ENCODE measurements at places on chromosomes 4 and X.

DNA sequence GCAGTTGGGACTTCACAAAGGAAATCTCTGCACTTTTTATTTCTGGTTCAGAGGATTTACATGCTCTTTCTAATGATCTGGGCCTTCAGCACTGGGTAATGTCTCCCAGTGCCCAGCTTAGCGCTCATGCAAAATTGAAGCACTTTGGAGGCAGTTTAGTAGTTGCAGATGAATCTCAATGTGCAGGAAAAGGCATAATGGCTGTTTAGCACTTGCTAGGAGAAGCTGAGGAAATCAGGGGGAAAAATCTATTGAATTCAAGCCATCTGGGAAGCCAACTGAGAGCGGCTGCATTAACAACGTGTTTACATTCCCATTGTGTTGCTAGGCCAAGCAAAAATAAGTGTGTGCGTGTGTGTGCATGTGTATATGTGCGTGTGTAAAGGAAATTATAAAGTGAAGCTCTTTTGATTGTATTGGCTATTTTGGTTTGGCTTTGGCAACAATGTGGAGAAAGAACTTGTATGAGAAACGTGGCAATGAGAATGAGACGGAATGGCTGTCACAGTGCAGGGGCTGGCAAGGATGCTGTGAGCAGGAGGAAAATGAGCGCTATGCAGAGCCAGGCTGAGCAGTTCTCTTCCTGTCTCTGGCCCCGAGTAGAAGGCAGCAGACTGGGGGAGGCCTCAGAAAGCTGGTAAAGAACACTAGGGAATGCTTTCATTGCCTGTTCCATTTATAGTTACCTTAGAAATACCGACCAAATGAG lies 231.5 kb downstream of the UNC5C start:
- no peak for DNase-seq

GRCh38 chr4:152081024-152081423 lies 320.2 kb upstream of the GATB start:
- DNase-seq = no peak

GRCh38 chr4:133162941-133163340 lies 13.8 kb downstream of the PCDH10 start:
- DNase-seq = no peak

DNA sequence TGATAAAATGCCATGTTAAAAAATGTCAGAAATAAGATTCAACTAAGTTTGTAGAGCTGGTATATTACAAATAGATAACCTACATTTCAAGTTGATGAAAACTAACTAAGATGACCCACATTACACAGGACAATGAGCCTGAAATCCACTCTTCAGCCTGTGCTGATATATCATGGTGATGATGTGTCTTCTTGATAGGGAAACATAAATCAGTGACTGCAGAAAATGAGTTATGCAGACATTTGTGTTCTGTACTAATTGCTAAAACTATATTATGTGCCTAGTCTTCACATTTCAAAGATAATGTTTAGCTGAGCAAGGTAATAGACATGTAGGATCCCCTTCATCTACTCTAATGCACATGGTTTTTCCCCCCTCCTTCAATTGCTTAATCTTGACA lies 331.6 kb upstream of the F9 start:
- no peak for DNase-seq

DNA sequence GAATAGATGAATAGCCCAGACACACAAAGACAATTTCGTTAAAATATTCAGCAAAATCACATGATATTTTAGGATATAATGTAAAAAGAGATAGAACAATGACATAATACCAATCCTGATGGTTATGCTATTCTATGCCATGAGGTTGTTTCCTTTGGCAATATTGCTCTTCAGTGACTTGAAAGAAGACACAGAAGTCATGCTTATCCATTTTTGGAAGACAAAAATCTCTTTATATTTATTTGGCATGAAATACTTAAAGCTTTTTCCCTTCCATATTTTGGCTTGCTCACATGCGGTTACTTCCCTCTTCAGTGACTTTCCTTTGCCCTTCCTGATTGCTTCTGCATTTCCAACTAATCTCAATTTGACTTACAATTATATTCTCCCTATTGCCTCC lies 314.8 kb downstream of the IQCM start:
- no peak for DNase-seq

DNA sequence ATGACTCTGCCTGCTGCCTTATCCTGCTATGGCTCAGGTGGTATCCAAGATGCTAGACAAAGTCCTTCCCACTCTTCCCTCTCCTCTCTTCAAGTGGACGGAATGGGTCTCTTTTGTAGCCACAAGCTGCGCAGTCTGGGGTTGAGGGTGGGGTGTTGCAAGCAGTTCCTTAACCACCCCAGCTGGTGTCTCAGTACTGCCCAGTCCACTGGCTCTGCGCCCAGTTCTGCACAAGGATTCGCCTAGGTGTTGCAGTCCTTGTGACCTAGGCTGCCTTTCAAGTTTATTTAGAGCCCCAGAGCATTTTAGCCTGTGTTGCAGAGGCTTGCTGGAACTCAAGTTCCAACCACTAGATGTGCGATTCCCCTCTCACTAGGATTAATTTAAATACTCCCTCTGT lies 120.7 kb downstream of the NEXMIF start:
- no peak for DNase-seq

DNA sequence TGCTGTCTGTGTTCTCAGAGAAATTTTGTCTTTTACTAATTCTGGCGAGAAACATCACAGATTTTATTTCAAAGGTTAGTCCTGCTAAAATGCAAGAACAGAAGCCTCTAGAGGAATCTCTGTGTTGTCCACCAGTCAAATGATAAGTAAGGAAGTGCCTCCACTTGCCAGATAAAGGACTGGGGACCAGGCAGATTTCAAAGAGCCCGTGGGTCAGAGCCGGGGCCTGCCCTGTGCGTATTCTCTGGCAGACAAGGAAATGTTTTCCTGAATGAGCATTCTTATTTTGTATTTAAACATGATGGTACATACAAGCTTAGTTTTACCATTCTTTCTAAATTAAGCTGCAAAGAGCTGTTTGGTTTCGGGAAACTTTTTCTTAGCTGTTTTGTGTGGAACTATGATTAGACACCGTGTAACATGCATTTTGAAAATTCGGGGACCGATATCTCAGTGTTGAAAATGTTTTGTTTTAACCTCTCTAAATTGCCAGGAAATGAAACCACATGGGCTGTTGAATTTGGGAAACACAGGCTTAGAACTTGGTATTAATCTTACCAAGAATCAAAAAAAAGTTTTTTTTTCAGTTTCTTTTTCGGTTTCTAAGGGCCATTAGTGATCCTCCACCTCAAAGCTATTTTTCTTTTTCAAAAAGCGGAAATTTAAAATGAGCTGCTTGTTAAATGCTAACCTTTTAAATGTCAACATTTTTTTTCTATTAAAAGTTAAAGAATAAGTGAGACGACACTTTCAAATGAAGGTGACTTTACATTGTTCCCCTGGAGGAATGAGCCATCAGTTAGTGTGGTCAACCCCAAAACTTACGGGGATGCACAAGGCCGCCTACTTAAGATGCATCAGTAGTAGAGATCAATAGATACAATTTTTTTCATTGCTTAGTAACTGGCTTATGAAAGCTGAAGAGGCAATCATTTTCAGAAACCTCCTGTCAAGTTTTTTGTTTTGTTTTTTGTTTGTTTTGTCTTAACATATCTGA lies 89.6 kb upstream of the MTM1 start:
- no peak for DNase-seq

DNA sequence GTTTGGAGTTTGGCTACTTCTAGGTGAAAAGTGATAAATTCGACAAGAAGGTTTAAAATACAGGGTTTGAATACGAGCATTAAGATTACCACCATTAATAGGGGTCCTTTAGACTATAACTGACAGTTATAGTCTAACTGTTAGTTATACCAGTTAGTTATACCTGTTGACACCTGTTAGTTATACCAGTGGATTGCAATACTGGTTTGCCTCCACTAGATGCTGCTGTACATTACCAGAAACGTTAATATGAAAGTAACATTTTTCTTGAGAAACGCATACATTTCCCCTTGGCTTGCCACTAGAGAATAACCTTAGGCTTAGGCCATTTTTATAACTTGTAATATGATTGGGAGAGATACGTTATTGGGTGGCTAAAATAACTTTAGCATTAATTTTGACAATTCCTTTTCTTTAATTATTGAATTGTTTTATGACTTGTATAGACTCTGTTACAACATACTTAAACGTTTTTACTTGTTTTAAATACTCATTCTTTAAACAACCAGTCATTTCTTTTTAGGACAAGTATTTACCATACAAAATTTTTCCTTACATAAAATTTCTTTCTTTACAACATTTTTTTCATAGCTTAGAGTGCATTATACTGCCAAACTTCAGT lies 911.2 kb downstream of the FSTL5 start:
- no peak for DNase-seq

DNA sequence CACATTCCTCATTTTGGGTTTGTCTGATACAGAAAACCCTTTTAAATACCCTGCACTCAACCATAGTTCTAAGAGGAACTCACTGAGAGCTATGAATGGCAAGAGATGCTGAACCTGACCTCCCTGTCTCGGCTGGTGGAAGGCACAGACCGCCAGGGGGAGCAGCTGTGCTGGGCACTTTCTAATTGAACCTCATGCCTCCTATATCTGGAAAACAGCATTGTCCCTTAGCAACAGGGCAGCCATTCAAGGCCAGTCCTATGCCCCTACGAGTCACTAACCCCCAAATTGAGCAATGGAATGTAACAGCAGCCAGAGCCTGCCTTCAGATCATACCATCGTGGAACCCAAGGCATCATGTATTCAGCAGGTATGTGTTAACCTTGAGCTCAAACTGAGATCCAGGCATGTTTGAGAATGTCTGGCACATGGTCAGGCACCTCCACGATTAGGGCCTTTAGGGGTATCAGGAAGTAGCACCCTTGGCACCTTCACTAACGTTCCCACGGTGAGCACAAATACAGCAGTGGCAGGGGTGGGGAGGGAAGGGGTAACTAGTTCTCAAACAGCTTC lies 5.1 kb downstream of the USP27X start:
- DNase-seq = no peak

GRCh38 chr4:82293304-82293703 lies 80.5 kb downstream of the HNRNPD start:
- DNase-seq = no peak

- DNase-seq = no peak
These were observed 137.2 kb downstream of the MAGEC1 start for GRCh38 chrX:142040906-142041305.

DNA sequence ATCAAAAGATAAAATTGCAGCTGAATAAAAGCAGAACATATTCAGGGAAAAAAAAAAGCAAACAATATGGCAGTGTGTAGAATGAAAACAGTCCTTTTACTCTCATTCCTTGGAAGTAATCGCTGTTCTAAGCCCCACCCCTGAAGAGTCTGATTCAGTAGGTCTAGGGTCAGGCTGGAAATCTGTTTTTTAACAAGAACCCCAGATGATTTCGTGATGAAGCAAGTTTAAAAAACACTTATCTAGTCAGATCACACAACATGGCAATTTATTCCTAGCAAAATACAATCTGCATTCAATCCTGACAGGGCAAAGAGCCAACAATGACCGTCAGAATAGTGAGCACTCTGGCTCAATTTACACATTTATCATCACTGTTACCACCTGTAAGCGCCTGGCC lies 16.1 kb downstream of the FAM120C start:
- DNase-seq = no peak

DNA sequence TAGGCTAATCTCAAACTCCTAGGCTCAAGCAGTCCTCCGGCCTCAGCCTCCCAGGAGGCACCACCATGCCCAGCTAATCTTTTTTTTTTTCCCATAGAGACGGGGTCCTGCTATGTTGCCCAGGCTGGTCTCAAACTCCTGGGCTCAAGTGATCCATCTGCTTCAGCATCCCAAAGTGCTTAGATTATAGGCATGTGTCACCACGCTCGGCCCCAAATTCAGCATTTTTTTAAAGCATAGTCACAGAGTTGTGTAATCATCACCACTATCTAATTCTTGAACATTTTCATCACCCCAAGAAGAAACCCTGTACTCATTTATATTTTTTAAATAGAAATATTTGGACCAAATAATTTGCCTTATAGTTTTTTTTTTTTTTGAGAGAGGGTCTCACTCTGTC lies 10.3 kb downstream of the CENPI start:
- DNase-seq = no peak

- no peak for DNase-seq
These were observed 49.9 kb upstream of the SCRG1 start for GRCh38 chr4:173448608-173449379.

DNA sequence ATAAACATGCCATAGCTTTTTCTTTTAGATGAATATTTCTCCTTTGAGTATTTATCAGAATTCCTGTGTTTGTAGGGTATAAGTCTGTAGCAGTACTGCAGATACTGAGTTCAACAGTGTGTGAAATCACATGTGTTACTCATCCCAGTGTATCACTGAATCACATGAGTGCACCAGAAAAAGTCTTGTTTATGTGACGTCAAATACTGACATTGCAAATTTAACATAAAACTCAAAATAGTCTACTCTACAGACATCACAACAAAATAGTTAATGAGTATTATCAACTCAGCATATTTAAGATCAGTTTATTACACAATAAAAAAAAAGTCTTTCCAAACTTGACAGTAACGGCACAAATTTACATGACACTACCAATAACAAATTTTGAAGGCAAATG lies 221.3 kb downstream of the DCTD start:
- DNase-seq = no peak

DNA sequence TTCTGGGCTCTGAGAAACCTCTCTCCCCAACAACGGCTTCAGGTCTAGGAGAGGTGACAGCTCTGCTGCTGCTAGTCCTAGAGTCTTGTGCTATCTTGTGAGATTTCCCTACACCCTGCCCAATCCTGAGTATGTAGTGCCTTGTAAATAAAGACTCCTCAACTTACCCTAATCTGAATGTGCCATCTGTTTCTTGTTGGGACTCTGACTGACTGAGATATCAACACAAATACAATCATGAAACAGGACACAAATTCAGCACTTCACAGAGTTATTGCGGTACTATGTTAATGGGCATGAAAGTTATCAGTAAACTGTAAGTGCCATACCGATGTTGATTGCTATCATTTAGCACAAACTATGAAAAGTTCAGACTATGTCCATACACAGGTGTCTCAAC lies 529.0 kb upstream of the FTHL17 start:
- no peak for DNase-seq

DNA sequence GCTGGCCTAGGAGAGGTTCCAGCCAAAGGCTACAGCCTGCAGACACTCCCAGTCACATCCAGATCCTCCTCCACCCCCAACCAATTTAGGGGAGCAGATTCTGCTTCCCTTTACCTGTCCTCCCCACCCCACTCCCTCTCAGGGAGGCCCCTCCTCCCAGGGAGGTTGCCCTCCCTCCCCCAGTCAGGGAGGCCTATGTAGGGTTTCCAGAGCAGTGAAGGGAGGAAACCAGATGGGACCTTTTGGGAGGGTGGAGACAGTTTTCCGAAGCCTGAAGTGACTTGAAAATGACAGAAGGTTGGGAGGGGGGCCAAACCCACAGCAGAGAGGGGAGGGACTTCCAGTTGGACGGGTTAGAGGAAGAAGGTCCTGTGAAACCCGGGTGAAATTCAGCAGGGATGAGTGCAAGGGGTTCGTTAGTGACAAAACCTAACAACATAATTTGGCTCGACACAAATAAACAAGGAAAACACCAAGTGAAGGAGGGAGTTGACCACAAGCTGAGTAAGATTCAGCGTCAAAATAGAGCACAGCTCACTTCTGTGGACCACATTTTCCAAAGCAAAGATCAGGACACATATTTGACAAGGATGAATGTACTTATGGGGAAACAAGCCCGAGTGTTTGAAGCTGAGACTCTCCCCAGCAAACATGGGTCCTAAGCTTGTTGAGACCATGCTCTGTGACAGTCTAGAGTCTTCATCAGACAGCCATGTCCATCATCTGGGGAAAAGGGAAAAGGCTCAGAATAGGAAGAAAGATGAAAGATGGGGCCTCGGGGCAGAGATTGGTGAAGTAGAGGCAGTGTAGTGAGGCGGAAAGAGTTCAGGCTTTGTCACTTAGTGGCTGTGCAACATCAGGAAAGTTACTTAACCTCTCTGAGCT lies 46.4 kb downstream of the PRPS1 start:
- peak; percentile 41 for DNase-seq
